CD4-positive, alpha-beta T cell treated with Interleukin-10 for 1 hour (primary cell): ENCODE measurements at places on chromosomes 11 and 22.

DNA sequence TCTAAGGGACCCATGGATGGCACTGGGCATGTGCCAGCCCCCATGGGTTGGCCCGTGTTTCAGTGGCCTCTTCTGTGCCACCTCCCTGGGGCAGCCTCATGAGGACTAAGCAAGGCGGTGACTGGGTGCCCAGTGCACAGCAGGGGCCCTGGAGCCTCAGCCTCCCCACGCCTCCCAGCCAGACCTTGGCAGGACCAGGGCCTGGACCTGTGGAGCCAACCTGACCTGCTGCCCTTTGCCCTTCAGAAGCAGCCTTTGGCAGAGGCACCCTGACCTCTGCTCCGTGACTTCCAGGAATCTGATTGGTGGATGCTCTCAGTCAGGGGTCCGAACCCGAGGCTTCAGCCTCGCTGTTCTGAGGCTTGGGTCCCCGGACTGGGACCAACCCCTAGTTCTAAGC, 24.8 kb upstream of the TAB1 start:
- DNase-seq: no peak

DNA sequence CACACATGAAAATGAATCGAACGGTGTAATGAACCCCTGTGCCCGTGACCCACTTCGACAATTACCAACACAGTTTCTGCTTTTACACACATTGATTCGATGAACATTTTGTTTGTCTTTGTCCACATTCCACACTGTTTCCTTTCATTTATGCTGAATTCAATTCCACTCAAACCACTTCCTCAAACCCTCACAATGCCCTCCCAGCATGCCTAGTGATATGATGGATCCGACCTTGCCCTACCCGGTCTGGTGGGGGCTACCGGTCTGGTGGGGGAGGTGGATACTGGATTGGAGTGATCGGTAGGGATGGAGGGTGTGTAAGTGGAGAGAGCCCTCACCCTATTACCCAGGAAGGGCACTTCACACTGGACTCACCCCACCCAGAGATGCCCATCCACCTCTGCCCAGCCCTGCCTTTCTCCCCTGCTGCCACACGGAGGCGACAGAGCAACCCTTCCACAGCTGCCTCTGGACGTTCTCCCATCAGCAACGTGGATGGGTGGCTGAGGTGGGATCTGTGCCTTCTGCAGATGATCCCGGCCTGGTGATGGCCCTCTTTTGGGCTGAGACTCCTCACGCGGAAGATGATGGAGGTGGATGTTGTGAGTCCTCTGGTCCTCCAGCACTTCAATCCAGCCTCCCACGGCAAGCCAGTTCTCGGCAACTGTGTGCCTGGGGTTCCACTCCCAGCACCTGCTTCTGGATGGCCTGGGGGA, 33.0 kb upstream of the P2RY2 start:
- DNase-seq: peak; percentile 51

GRCh38 chr22:40001800-40002577, 7.2 kb downstream of the FAM83F start:
- DNase-seq: no peak

- DNase-seq: no peak
Measured at GRCh38 chr22:44547371-44547770, 49.3 kb upstream of the RTL6 start.

DNA sequence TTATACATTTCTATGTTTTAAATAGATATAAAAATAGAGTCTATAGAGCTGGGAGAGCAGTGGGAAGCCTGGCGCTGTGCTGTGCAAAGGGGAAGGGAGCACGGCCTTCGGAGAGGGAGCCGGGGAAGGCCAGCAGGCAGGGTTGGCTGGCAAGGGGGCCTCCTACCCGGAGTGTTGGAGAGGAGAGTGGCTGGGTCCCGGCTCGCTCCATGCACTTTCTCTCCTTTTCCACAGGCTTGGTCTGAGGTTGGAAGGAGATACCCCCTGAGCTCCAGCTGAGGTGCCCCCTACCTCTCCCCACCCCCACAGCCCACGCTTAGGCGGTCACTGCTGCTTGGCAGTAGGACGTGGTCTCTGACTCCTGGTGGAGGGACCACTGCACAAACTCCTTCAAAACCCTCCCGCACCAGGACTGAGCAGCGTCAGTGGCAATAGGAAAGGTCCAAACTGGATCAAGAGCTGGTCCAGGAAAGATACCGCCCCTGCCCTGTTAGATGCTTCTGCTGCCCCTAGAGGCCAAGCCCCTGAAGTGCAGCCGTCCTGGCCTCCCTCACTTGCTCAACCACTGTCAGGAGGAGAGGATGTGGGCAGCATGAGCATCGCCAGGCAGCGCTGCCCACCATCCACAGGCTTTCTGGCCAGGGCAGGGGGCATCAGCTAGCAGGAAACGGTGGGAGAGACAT, 52.9 kb downstream of the SYT13 start:
- peak; percentile 56 for DNase-seq

GRCh38 chr22:44901301-44901700, 108.5 kb downstream of the PHF21B start:
- DNase-seq: no peak

DNA sequence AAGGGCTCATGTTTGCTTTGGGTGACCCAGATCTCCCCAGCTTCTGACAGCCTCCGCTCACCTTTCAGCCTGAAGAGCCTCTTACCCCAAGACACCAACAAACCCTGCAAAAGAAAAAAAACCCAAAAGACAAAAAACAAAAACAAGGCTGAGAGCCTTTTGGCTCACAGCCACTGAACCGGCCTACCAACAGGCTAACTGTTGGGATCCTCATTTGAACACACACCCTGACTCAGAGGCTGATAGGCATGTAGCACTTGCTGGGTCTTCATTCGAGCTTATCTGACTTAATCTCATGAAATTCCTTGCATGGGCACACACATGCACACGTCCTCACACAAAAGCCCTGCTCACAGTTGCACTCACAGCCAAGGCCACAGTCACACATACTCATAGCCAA, 22.9 kb upstream of the TSKU start:
- no peak for DNase-seq

GRCh38 chr11:97880209-97880608, 1140.5 kb upstream of the CNTN5 start:
- DNase-seq: no peak

GRCh38 chr11:37298173-37298572, 700.1 kb upstream of the RAG2 start:
- DNase-seq: no peak

- no peak for DNase-seq
Measured at GRCh38 chr11:102184269-102184987, 74.2 kb downstream of the YAP1 start.

GRCh38 chr11:70860888-70861287, 391.5 kb downstream of the SHANK2 start:
- no peak for DNase-seq

- no peak for DNase-seq
Measured at GRCh38 chr22:47929073-47929472, 1166.6 kb downstream of the TBC1D22A start.

DNA sequence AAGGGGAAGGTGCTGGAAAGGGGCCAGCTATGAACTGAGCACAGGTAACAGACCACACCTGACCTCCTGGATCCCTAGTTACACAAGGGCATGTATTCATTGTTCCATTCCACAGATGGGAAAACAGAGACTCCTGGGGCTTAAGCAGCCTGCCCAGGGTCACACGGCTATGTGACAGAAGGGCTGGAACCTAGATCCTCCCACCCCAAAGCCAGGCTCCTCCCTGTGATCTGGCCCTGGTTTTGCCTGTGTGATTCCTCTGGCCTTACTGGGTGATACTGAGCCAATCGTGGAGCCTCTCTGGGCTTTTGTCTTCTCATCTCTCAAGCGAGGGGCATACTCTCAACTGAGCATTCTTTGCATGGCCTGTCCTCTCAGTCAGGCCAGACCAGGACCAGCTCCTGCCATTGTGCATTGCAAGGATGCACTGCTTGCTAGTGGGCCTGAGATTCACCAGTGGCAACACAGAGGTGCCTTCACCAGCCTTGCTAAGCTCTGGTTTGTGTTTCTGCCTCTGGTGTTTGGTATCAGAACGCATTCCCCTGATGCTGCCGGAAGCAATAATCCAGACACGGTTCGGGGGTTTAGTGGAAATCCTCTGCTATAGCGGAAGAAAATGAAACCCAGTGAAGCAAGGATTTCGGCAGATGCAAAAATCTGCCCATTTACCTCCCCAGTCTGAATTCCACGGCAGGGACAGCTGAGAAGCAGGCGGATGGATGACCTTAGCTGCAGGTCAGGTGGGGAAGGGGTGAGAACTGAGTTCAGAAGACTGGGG, 226.6 kb downstream of the ST3GAL4 start:
- no peak for DNase-seq
